Heart right ventricle (tissue), 16 donors: ENCODE measurements at places on chromosomes 1 and 21. TPM values are rescaled to one million over a fixed set of nuclear protein-coding genes. Genes with fewer than 3 reads are reported as not detected.

Gene HAO2
- total RNA-seq = not detected

DNA sequence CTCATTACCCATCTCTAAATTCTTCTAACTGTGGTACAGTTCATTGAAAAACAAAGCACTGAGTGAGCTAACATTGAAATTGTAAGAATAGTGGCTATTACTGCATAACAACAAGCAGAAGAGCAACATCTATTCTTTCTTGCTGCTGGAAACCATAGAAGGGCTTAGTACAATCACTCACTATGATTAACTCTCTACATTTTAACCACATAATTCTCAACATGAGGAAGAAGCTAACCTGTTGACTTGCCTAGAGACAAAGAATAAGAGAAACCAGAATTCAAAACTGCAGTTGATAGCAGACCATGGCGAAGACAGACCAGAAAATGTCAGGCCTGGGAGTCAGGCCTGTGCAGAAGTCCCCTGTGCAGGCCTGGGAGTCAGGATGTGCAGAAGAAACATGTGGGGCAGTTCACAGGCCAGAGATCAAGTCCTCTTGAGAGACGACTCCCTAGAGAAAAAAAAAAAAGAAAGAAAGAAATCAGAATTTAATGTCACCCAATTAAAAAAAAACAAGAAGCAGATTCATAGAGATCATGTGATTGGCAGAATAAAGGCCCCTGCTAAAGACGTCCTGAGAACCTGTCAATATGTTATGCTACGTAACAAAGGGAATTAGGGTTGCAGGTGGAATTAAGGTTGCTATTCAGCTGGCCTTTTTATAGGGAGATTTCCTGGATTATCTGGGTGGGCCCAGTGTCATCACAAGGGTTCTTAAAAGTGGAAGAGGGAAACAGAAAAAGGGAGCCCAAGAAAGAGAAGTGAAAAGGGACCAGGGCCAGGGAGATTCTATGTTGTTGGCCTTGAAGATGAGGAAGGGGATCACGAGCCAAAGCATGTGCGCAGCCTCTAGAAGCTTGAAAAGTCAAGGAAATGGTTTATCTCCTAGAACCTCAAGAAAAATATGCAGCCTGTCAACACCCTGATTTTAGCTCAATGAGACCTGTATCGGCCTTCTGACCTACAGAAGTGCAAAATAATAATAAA lies 94.9 kb downstream of the MRPL39 start:
- DNase-seq = no peak

DNA sequence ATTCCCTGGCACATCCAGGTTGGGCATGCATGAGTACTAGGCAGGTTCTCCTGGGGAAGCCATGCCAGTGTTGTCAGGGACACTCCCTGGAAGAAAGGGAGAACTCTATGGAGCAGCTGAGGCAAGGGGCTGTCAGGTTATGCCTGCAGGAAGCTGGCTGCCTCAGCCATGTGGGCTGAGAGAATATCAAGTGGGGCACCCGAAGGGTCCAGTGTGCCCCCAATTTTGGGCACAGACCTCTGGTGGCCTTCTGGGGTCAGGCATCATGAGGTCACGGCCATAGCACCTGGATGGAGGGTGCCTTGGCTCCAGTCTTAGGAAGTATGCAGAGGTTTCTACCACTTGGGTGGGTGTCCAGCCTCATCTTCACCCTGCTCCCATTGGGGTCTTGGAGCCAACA lies 2.6 kb downstream of the CSF3R start:
- DNase-seq = no peak

DNA sequence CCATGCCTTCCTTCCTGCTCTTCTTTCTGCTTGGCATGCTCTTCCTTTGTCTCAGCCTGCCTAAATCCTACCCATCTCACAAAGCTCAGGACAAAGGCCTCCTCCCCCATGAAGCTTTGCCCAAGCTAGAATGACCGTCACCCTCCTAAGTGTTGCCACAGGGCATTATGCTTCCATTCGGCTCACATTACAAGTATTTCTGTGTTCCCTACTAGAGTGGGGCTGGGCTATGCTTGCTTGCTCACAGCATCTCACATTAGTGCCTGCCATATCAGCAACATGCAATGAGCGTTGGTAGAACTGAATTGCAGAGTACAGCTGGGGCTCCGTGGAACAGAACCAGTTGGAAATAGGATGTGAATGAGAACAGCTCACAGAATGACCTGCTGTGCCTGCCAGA lies 82.8 kb downstream of the CD58 start:
- no peak for DNase-seq

DNA sequence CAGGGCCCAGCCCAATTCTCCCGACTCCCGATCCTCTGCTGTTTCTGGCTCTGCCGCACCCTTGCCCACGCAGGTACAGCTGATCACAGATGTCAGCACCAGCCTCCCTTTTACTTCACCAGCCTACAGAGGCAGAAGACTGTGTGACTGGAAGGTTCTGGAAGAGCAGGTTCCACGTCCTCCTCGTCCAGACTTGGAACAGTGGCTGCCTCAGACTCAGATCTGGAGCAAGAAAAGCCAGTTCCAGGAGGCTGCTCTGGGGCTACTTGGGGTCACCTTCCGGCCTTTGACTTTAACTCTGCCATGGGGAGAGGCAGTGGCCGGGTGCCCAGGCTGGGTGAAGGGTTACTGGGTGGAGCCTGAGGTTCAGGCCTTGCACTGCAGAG lies 16.1 kb upstream of the KLHDC7A start:
- DNase-seq = no peak
